Activated naive CD4-positive, alpha-beta T cell treated with anti-CD3 and anti-CD28 coated beads, Interleukin-2, amount 10 ng/mL, durations not matched to agents 7 days and 5 days (primary cell): ENCODE measurements at places on chromosomes 13 and 19.

DNA sequence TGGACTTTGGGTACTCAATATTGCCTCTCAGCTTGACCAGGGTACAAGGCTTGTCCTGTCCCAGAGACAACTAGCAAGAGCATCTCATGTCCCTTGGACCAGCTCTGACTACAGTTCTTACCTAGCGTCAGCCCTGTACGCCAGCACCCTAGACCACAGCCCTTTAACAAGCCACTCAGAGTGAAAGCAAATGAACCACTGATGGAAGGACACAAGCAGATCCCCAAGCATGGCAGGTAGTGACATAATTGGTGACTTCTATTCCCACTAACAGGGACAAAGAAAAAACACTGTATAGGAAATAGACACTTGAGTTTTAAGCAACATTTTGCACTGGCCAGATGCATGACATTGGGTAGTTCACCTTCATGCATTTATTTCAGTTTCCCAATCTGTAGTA is 8.8 kb upstream of the LRCH1 start:
- no peak for DNase-seq

DNA sequence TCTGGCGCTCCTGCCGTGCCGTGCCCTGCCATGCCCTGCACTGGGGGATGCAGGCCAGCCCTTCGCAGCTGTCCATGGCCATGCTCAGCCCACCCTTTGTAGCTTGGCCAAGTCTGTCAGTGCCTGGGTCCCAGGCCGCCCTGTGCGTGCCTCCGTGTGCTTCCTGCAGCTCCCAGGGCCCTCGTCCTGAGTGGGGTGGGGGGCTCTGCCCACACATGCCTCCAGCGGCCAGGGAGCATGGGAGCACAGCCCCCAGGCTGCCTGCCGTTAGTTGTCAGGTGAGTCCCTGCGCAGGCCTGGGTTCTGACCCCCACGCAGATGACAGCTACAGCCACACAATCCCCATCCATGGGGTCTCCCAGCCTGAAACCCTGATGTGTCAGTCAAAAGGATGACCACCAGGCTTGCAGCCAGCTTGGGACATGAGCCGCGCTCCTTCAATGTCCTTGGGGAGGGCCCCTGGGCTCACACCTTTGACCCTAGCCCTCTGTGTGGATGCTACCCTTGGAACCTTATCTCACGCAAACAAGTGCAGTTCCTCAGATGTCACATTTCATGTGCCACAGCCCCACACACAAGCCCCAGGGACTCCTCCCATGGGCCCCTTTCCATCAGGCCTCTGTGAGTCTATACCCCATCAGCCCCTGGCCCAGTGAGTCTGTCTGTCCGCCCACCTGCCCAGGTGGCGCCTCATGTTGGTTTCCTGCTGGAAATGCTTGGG is 24.5 kb downstream of the TMED1 start:
- DNase-seq, result no peak

DNA sequence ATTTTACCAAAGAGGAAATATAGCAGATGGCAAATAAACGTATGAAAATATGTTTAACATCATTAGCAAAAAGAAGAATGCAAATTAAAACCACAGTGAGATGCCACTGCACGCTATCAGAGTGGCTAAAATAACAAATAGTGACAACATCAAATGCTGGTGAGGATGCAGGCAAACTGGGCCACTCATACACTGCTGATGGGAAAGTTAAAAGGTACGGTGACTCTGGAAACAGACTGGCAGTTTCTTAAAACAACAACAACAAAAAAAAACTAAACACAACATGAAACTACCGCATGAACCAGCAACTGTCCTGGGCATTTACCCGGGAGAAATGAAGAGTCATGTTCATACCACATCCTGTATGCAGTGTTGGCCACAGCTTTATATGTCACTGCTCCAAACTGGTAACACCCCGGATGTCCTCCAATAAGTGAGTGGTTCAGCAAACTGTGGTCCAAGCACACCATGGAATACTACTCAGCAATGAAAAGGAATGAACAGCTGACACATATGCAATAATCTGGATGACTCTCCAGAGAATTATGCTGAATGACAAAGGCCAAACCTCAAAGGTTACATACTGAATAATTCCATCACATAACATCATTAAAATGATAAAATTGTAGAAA is 22.3 kb downstream of the EPS15L1 start:
- peak; percentile 51 for DNase-seq

- DNase-seq, result no peak
These were observed 99.3 kb downstream of the DOCK9 start for GRCh38 chr13:98878486-98879126.

DNA sequence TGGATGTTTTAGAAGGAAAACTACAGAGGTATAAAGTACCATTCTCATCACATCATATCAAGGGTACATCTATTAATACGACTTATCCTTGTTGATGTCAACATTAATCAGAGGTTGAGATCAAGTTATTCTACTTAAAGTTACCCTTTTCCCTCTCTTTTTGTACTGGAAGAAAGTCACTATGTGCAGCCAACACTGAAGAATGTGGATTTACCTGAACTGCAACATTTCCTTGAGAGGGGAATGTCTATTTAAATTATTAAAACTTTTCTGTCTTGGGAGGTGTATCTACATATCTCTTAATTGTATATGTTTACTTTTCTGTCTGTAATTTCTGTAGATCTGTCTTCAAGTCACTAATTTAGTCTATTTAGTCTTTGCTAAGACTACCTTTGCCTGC is 2.5 kb upstream of the FBXL3 start:
- DNase-seq, result no peak

GRCh38 chr13:61546911-61547310 is 131.3 kb upstream of the PCDH20 start:
- no peak for DNase-seq

- DNase-seq, result no peak
These were observed 33.0 kb downstream of the SERP2 start for GRCh38 chr13:44406617-44407016.

GRCh38 chr19:28596561-28597071 is 616.3 kb downstream of the UQCRFS1 start:
- DNase-seq, result no peak

DNA sequence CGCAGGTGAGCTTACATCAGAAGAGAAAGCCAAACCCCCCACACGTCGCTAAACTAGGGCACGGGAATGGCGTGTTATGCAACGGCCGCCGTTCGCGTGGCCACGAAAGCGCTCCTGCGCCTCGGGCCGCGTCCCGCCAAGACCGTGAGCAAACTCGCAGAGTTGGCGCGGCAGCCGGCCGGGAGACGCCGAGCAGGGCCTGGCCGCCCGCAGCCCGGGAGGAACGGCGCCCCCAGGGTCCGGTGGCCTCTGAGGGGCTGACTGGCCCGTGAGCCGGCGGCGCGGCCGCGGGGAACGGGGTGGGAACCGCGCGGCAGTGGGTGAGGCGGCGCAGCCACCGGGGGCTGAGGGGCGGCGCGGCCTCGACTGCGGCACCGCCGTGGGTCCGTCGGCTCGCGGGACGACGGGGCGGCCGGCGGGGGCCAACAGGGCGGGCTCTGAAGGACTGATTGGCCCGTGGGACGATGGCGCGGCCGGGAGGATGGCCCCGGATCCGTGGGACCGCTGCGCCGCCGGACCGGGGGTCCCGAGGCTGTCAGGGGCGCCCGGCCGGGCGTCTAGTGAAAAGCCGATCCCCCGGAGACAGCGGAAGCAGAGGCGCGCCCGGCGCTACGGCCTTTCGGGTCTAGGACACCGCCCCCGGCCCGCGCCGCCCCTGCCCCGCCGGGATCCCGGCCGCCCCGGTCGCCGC is 903 bp downstream of the LATS2 start:
- peak; percentile 32 for DNase-seq

DNA sequence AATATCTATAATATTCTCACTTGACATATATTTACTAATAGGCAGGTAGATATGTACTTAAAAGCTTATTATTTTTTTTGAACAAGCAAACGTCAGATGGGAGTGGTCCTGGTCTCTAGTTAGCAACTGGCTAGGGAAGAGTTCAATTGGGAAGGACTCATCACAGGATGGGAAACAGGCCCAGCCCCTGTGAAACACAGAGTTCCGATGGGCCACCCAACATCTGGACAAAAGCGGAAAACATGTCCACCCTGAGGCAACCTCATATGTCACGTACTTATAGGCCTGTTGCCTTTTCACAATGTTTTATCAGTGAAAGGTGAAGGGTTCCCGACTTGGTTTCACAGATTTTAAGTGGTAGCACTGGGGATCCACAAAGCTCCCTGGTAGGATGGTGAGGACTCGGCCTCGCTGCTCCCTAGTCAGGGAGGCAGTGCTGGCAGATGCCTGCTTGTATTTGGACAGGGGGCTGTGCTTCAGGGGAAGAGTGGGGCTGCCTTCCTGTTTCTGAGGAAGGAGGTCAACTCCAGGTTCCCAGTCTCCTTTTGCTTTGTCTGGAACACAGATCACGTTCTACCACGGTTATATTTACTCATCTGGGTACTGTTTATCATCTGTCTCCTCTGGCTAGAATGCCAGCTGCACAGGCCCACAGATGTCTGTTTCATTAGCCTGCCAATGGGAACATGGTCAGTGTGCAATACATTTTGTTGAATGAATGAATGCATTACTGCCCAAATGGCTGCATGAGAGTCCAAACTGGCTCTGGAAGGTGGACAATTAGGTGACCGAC is 49.4 kb upstream of the SLC15A1 start:
- no peak for DNase-seq

DNA sequence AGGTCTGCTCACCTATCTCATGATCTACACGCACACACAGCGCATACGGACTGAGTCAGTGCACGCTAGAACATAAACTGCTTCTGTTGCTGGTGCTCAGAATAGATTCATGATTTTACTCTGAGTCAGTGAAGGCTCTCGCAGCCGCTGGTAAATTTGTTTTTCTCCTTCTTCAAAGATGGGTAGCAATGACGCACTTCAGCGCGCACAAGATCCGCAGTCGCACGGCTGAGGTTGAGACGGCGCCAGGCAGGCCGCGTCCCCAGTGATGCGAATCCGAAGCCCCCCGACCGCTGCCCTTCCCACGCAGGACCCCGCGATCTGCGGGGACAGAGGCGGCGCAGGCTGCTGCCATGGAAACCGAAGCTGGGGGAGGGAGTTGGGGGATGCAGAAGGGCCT is 103.7 kb upstream of the USP29 start:
- DNase-seq, result no peak

- no peak for DNase-seq
These were observed 6.9 kb downstream of the CTU1 start for GRCh38 chr19:51101171-51101865.

- no peak for DNase-seq
These were observed 11.0 kb upstream of the ACOD1 start for GRCh38 chr13:76937281-76937820.

DNA sequence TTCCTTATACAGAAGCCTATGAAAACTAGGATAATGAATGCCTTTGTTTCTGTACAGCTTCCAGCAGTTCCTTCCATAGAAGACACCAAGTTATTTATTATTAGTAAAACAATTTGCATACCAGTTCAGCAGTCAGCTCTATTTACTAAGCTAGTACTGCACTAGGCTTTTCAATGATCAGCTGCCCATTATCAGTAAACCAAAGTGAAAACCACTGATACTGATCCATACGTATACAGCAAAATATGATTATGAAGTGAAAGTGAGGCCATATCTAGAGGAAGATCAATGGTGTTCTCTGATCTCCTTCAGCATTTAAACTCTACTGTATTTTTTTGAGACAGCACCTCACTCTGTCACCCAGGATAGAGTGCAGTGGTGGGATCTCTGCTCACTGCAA is 3.2 kb downstream of the TPT1 start:
- DNase-seq, result no peak

DNA sequence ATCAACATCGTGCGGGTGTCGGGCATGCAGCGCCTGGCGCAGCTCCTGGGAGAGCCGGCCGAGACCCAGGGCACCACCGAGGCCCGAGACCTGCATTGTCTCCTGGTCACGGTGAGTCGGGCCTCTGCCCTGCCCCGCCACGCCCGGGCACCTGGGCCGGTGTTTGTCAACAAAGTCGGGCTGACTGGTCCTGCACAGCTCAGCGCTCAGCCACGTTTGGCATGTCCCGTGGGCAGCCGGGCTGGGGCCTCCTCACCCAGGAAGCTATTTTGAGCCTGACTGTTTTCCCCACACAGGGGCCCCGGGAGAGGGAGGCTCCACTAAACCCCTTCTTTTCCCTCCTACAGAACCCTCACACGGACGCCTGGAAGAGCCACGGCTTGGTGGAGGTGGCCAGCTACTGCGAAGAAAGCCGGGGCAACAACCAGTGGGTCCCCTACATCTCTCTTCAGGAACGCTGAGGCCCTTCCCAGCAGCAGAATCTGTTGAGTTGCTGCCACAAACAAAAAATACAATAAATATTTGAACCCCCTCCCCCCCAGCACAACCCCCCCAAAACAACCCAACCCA is 1.3 kb downstream of the GADD45B start:
- peak; percentile 47 for DNase-seq

DNA sequence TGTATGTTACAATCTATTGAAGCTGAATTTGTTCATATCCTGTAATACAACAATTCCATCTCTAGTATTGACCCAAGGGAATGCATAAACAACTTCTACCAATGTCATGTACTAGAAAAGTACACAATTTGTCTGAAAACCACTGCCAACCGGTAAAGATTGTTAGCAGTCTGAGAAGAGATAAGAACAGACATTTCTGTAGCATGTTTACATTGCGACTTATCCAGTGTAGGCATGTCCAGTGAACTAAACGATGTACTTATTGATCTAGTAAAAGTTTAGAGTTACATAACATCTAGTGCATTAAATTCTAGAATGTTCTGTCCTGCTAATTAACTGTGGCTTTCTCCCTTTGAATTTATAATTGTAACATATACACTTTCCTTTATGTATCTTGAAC is 425.9 kb downstream of the SLITRK6 start:
- no peak for DNase-seq

- DNase-seq, result no peak
These were observed 262.3 kb downstream of the POU4F1 start for GRCh38 chr13:78341032-78341431.

- DNase-seq, result no peak
These were observed 5.3 kb downstream of the USP12 start for GRCh38 chr13:27166313-27166712.

- DNase-seq, result no peak
These were observed 46.6 kb upstream of the SLC15A1 start for GRCh38 chr13:98798849-98799645.

- DNase-seq, result no peak
These were observed 251.5 kb downstream of the ABCC4 start for GRCh38 chr13:95049772-95050171.

- no peak for DNase-seq
These were observed 672.5 kb upstream of the PCDH20 start for GRCh38 chr13:62088165-62088564.
